ENCODE measurements at places on chromosomes 5 and 9.
A peak's percentile ranks its signal among the peaks of the same experiment; 100 is the strongest.

GRCh38 chr9:120736881-120737280 is 22.6 kb upstream of the MEGF9 start:
- DNase-seq, result no peak

DNA sequence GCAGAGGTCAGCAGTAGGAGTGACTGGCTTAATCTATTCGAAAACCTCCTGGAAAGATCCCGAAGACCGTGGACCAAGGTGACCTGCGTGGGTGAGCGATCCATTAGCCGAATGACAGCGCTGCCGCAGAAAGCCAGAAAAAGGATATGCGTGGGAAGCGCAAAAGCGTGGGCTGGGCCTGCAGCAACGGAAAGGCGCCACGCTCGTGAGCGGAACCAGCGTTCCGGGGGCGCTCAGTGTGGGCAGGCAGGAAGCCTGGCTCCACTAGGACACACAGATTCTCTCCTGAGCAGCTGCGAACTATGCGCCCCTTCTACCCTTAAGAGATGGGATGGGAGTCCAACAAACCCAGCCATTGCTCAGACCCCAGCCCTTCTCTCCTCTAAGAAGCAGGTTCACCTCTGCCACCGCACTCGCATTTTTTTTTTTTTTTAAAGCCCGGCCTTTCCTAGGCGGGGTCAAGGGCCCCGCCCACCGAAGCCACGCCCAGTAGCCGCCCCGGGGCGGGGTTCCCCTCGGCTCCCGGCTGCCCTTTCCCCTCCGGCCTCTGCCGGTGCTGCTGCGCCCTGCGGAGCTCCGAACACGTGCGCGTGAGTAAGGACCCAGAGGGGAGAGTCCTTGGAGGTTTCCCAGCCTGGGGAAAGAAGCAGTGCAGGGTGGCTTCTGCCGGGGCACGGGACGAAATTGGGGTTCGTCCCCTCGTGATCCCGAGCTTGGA is 19.8 kb upstream of the MATR3 start:
- peak; percentile 93 for DNase-seq

DNA sequence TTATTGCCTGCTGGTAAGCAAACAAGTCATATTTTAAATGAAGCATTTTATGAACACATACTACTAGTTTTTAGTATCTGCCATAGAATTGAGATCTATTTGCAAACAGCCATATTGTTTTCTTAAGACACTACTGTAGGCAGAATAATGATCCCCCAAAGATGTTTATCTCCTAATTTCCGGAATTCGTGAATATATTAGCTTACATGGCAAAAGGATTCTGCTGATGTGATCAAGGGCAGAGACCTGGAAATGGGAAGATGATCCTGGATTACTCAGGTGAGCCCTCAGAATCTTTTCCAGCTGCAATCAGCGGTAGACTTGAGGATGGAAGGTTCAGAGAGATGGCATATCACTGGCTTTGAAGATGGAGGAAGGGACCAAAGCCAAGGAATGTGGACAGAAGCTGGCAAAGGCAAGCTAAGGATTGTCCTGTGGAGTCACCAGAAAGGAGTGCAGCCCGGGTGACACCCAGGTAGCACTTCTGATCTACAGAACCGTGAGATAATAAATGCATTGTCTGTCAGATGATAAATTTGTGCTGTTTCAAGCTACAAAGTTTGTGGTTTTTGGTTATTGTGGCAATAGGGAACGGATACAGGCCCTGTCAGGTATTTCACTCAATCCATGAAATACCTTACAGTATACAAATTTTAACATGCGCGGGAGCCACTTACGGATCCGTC is 1.0 kb upstream of the ERCC6L2 start:
- DNase-seq, result no peak

GRCh38 chr5:56123531-56124243 is 109.4 kb downstream of the ANKRD55 start:
- peak; percentile 43 for DNase-seq

DNA sequence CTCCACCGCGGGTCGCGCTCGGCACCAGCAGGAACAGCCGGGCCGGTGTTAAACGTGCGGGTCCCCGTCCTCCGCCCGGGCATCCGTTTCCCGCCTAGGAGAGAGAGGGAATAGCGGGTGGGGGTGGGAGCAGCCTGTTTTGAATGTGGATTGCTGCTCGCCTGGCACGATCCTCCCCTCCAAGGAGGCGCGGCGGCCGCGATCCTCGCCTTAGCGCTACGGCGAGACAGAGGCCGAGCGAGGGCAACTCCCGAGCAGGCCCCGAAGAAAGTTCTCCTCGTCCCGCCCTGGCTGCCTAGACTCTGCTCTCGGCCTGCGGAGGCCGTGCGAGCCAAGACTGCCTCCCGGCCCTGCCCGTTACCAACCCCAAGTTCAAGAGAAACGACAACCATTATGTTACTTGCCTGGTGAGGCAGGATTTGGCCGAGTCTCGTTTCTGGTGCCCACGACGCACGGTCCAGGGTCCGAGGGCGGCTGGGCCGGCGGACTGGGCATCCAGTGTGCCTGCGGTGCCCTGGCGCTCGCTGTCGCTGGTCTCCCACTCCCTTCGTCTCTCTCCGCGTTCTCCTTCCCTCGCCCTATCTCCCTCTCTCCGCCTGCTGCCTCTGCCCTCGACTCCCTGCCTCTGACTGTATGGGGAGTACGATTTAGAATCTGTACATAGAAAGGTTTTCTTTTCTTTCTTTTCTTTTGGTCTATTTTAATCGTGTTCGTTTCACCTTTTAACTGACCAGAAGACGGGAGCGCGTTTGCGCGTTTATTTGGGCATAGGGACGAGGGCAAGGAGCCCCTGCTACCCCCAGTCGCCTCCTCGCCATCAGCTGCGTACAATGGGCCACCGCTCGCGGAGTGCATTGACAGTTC is 724 bp downstream of the NR2F1-AS1 start:
- no peak for DNase-seq

GRCh38 chr9:127178686-127179632 is 56.5 kb upstream of the ANGPTL2 start:
- no peak for DNase-seq

GRCh38 chr5:82749461-82749820 is 327.8 kb downstream of the TMEM167A start:
- DNase-seq, result no peak

GRCh38 chr5:148831590-148832565 is 5.5 kb downstream of the ADRB2 start:
- peak; percentile 44 for DNase-seq

GRCh38 chr9:32864971-32865370 is 81.6 kb downstream of the TMEM215 start:
- no peak for DNase-seq

DNA sequence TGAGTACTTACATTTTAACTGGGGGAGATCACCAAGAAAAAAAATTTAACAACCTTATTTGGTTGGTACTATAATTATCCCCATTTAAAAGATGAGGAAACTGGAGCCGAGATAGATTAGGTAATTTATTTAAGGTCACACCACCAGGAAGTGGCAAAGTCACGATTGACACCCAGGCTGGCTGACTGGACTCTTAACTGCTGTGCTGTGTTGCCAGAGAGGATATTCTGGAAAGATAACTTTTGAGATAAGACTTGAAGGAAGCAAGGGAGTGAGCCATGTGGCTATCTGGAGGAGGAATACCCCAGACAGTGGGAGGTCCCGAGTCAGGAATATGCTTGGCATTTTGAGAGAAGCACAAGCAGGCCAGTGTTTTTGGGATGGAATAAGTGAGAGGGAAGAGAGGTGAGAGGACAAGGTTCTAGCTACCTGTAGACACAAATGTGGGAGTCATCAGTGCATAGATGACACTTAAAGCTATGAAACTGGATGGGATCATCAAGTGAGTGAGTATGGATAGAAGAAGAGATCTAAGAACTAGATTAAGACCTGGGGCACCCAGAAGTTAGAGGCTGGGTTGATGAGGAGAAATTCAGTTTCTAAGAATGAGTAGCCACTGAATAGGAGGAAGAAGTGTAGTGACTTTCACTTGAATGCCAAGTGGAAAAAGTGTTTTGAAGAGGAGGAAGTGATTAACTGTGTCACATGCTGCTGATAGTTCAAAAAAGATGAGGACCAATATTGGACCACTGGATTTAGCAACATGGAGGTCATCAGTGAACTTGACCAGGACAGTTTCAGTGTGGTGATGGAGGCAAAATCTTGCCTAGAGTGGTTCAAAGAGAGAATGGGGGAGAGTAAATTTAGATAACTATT is 25.6 kb downstream of the PDE8B start:
- no peak for DNase-seq

- peak; percentile 97 for DNase-seq
Observed at GRCh38 chr9:113558632-113559502, 95.3 kb downstream of the RGS3 start.

GRCh38 chr5:165502893-165503691 is 1997.7 kb downstream of the MAT2B start:
- DNase-seq, result no peak

GRCh38 chr5:121350181-121350930 is 501.3 kb upstream of the FTMT start:
- no peak for DNase-seq

GRCh38 chr5:170145462-170145861 is 39.8 kb downstream of the FOXI1 start:
- no peak for DNase-seq

- no peak for DNase-seq
Observed at GRCh38 chr5:60675286-60675685, 24.7 kb downstream of the DEPDC1B start.

DNA sequence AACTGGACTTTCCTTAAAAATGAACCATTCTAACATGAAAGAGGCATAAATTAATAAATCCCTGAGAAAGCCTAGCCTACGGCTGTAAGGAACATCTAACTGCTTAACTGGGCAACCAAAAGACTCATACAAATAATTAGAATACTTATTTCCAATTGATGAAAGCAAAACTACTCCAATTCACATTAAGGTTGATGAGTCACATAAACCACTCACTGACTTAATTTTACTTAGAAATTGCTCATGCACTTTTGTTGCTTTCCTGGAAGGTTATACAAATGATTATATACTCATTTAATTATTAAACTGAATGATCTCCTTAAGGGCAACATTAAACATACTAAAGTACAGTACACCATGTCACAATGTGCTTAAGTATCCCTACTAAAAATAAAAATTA is 101.9 kb downstream of the NFIB start:
- DNase-seq, result no peak

GRCh38 chr9:124810663-124811355 is 33.9 kb downstream of the OLFML2A start:
- no peak for DNase-seq

GRCh38 chr9:134178394-134178767 is 14.0 kb upstream of the RNU6ATAC start:
- no peak for DNase-seq

- peak; percentile 70 for DNase-seq
Observed at GRCh38 chr9:85258823-85259370, 482.9 kb downstream of the AGTPBP1 start.

GRCh38 chr9:8106362-8106761 is 306.8 kb upstream of the DMAC1 start:
- DNase-seq, result no peak

- peak; percentile 96 for DNase-seq
Observed at GRCh38 chr5:173055983-173056782, at the start of gene CREBRF. TSS of gene CREBRF (plus strand) at chr5:173056352. CDS start at chr5:173080776, 24,424 bp downstream.

DNA sequence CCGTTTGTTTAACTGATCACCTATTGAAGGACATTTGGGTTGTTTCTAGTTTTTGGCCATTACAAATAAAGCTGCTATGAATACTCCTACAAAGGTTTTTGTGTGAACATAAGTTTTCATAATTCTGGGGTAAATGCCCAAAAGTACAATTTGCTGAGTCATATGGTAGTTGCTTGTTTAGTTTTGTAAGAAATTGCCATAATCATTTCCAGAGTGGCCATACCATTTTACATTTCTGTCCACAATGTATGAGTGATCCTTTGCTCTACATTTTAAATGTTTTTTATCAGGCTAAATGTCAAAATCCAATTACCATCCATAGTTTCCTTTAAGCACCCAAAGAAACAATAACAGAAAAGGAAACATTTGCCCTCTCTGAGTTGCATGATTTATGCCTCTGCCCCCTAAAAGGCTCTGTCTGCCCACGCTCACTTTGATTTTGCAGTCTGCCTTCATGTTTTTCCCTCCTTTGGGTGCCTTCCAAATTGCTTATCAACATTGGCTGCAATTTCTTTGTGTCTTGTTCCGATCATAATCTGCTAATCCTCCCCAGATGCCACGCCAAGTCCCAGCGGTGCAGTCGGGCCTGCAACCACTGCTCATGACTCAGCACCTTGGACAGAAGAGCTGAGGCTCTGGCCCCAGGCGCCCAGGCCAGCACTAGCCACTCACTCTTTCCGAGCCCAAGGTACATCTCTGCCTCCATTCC is 339.2 kb downstream of the PIK3R1 start:
- DNase-seq, result peak; percentile 39

DNA sequence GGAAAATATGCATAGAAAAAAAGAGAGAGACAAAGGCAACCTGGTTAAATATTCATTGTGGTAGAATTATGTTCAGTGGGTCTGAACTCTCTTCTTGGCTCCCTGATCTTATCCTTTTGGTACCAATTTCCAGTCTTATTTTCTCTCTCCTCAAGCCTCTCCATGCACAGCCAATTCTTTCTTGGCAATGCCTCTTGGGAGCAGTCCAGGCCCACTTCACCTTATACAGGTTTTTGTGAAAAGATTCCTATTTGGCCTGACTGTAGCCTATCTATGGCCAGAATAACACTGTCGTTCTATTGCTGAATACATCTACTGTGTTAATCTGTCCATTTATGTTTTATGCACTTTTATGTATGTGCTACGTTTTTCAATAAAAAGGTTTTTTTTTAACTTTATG is 2.7 kb downstream of the ELOVL7 start:
- DNase-seq, result no peak

GRCh38 chr9:98066235-98066634 is 9.7 kb downstream of the NANS start:
- DNase-seq, result no peak

- no peak for DNase-seq
Observed at GRCh38 chr9:13971966-13972655, 341.8 kb downstream of the NFIB start.

DNA sequence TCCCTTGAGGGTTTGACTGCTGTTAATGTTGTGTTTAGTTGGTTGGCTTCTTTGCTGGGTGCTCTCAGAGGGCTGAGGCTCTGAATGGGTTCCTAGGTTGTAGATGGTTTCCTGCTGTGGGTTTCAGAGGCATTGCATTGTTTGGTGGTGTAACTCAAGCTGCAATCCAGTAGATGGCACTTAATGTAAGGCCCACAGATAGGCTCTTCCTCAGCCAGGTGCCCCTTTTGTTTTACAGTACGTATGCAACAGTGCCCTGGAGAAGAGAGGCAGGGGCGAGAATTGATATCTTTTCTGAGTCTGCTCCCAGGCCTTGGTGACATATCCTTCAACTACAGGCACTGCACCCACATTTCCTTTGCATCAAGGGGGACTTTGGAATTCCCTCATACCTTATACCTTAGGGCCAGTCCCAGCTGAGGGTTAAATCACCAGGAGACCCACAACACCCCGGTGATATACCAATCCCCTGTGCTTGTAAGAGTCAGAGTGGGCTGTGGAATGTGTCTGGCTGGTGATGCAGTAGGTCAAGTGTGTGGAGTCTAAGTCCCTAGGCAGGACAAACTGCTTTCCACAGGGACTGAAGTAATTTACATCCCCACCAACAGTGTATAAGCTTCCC is 7.0 kb upstream of the UGT3A2 start:
- DNase-seq, result no peak
